ENCODE measurements at places on chromosomes 2 and 18.

DNA sequence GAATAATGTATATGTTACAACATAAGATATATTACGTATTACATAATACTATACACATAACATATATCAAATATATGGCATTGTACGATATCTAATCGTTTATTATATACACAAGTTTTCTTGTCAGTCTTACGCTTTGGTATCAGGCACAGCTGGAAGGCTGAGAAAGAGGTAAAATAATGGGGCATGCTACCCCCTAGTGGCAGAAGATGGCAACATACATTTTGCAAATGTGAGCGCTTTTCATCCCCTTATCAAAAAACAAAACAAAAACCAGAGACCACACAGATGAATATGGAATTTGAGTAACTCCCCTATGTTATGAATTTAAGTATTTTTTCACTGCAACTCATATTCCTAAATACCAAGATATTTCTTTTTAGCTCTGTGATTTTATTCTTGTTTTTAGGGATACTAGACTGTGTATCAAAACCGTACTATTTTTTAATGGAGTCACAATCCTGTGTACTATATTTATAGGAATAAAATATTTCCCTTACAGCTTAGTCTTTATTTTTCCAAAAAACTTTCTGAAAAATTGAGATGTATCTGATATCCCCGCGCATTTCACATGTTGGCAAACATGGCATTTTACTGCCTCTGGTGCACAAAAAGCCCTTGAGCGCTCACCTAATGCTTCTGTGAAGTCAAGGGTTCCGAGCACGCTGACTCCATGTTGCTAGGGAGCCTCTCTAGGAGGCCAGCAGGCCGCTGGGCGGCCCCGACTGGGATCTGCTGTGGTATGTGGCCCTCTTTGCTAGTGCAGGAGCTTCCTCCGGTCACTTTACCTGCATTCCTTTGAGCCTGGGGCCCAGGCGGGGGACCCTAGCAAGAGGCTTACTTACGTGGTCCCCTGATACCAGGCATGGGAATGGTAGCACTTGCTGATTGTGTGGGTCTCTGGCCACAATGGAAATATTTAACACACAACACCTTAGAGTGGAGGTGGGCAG, 62.5 kb downstream of the SLC4A3 start:
- DNase-seq: peak; percentile 55

GRCh38 chr2:3065928-3066327, 311.7 kb downstream of the EIPR1 start:
- DNase-seq: no peak

DNA sequence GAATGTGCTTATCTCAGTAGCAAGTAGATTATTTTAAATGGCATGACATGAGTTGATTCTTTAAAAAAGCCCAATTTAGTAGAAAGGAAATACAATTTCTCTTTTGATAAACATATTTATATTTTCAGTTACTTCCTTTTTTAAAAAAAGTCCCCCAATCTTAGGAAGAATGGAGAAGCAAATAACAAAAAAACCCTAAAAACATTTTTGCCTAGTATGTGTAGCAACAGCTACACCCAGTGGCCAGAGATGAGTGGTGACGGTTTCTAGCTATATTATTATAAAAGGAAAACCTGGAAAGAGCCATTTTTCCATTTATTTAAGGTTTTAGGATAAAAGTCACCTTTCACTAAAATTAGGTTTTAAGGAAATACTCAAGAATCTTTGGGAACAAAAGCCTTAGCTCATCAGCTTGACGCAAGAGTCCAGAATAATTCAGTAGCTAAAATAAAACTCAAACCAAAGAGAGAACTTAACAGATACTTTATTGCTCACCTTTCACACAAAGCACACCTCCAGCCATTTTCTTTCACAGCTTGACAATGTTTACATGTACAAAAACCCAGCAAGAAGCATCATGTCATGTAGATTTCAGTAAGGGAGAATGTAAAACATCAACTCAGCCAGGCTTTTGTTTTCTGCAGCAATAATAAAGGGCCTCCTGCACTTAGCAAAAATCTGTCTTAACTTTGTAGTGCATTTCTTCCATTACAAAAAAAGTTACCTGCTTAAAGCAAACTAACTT, 15.7 kb downstream of the FAM98A start:
- no peak for DNase-seq

GRCh38 chr2:128286011-128286721, 32.5 kb downstream of the HS6ST1 start:
- no peak for DNase-seq

DNA sequence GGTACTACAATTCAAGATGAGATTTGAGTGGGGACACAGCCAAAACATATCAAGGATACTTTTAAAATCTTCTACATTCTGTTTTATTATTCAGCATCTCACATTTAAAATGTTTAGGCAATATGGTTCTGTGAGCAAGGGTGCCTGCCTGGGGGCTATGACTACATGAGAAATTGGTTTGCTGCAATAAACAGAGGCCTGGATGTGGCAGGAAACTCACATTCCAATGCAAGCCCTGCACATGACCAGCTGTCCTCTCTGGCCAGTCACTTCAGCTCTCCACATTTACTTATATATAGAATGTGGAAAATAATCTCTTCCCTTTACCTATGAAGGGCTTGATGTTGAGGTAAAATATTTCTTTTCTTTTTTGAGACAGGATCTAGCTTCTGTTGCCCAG, 193.4 kb downstream of the LRRTM1 start:
- DNase-seq: no peak

DNA sequence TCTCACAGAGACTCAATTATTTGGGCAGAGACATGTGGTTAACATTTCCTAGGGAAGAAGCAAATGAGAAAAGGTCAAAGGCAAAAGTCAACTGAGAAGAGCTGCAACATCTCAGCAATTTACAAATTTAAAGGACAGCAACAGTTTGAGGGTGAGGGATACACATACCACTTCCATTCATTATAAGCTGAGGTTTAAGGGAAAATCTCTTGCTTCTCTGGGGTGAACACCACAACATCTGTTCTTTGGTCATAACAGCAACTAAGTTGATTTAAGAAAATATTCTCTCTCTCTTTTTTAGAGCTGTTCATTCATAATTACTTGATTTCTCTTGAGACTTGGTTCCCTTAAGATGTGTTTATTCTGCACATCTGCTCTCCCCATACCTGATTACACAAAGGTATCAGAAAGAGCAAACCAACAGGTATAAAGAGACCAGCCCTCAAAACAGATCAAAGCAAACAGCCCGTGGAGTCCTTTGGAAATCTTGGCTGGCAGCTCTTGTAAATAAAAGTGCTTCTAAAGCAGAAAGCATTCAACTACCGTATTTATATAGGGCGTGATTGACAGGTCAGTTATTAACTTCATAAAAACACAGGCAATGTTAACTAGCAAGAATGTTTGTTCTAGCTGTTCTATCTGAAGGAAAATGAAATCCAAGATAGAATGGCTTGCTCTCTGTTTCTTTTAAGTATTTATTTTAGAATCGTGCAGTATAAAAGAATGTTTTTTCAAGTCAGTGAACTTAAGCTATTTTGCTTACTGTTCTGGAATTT, 132.8 kb downstream of the THADA start:
- DNase-seq: no peak

- DNase-seq: no peak
Observed at GRCh38 chr2:172389685-172390339, 37.6 kb upstream of the ITGA6 start.

GRCh38 chr2:188452084-188452483, 160.4 kb downstream of the GULP1 start:
- DNase-seq: no peak

- no peak for DNase-seq
Observed at GRCh38 chr2:206004004-206004693, 81.8 kb downstream of the INO80D start.

- no peak for DNase-seq
Observed at GRCh38 chr18:55582325-55582724, 5.7 kb downstream of the TCF4 start.

DNA sequence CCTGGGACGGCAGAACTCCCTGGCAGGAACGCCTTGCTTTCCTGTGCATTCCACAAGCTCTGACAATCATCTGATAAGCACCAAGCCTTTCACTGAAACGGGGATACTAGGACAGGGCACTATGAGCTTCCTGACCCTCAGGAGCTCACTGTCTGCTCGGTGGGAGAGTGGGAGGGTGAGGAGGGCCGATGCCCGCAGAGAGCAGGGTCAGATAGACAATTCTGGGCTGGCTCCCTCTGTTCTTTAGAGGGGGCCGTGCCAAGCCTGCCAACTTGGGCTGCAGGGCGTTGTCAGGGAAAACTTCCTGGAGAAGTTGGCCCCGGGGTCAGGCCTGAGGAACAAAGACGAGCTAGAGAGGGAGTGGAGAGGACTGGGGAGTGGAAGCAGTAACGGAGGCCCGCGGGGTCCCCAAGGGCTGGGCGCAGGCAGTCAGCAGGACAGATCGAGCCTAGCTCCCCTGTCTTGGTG, 82.0 kb downstream of the CTAGE1 start:
- no peak for DNase-seq

DNA sequence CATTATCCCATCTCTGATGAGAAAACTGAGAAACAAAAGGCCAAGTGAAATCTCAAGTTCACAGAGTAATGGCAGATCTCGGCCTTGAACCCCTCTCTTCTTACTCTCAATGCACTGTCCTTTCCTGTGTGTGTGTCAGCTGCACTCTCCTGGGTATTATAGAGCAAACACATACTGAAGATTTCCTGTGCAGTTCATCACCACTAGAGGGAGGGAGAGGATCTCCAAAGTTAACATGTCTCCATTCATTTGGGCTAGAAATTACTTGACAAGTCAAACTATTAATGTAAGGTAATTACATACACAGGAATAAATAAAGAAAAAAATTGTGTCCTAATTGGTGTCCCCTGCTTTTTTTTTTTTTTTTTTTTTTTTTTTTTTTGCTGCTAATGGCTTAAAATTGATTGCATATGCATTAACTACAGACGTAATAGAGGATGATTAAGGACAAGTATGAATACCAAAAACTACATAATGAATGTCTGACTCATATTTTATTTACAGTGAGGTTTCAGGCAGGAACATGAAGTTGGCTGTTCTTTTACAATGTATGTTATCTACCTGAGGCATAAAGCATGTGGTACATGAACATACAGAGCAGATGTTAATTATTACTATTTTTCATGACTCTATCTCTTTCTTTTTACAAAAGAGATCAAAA, 269.2 kb downstream of the NYAP2 start:
- DNase-seq: no peak

GRCh38 chr2:21910832-21911507, 787.2 kb downstream of the TDRD15 start:
- no peak for DNase-seq

- no peak for DNase-seq
Observed at GRCh38 chr2:196170606-196171247, 651 bp downstream of the STK17B start.

DNA sequence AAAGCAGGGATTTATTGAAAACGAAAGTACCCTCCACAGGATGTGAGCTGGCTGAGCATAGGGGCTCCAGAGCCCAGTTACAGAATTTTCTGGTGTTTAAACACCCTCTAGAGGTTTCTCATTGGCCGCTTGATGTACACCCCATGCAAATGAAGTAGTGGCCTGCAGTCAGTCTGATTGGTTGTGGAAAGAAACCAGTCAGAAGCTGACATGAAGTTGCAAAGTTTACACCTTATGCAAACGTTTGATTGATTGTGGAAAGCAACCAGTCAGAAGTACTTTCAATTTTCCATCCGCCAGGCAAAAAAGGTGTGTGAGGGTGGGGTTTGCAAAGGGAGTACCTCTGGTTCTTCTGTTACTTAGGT, 62.3 kb downstream of the VWA3B start:
- DNase-seq: peak; percentile 35

GRCh38 chr2:230749111-230749510, 36.5 kb downstream of the CAB39 start:
- DNase-seq: no peak
